ENCODE measurements at places on chromosomes 7 and 10.
A peak's percentile ranks its signal among the peaks of the same experiment; 100 is the strongest.

DNA sequence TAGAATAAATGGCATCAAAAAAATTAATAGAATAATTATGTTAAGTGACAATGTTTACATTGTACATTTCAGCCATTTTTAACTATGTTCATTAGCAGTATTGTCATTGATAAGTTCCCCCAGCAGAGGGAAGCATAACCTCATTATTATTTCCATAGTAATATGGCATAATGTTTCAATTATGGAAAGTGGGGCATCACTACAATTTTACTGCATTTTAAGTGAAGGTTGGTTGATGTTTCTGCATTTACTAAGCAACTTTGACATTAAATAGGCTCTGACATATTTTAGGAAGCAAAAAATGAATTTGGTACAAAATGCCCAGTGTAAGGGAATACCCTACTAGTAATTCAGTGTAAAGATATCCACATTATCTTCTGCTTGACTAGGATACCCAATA lies 218.3 kb downstream of the SEMA3A start:
- DNase-seq = peak; percentile 29

GRCh38 chr10:112857493-112857892 lies 92.6 kb upstream of the TCF7L2 start:
- DNase-seq = no peak

DNA sequence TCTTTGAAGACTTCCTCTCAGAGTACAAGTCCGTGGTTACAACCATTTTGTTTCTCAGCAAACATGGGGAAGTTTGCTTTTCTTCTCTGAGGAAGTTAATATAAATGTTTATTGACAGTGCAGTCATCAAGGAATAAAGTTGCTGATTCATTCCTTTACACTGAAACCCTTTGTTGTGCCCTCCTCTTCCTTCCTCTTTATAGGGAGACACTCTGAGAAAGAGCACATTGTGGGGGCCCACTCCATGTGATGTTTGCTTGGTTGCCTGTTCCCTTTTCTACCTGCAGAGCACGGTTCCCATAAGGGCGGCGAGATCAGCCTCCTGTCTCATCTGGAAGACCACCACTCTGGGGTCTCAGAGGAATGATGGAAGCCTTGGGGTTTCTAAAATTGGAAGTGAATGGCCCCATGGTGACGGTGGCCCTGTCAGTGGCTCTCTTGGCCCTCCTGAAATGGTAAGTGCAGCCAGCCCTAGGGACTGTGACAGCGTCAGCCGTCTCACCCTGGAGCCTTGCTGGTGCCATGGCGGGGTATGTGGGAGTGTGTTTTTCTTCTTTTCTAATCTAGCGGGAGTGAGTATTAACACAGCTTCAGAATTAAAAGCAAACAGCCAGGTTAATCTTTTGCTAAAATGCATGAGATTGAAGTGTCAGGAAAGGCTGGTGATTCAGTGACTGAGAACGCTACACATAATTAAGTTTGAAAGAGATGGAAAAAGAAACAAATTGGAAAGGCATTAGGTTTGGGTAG lies at the start of gene TBXAS1:
Gene TBXAS1 (plus strand): TSS at position 240 of the 750 bp plus-strand sequence. CDS start 127 bp downstream, at position 367.
- DNase-seq = peak; percentile 27

DNA sequence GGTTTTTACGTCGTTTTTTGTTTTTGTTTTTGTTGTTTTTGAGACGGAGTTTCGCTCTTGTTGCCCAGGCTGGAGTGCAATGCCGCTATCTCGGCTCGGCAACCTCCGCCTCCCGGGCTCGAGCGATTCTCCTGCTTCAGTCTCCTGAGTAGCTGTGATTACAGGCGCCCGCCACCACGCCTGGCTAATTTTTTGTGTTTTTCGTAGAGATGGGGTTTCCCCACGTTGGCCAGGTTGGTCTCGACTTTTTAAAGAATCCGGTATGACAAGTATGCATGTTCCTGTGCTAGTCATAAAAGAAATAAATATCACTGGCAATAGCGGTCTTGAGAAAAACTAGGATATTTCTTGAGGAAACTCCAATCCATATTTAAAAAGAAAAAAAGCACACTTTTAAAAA lies 2.7 kb upstream of the ARL4A start:
- DNase-seq = no peak

- no peak for DNase-seq
Measured at GRCh38 chr7:114107522-114107921, 188.7 kb upstream of the PPP1R3A start.

- no peak for DNase-seq
Measured at GRCh38 chr7:24871770-24872169, 108.2 kb downstream of the OSBPL3 start.

- DNase-seq = no peak
Measured at GRCh38 chr10:377228-377627, 242.0 kb downstream of the ZMYND11 start.

DNA sequence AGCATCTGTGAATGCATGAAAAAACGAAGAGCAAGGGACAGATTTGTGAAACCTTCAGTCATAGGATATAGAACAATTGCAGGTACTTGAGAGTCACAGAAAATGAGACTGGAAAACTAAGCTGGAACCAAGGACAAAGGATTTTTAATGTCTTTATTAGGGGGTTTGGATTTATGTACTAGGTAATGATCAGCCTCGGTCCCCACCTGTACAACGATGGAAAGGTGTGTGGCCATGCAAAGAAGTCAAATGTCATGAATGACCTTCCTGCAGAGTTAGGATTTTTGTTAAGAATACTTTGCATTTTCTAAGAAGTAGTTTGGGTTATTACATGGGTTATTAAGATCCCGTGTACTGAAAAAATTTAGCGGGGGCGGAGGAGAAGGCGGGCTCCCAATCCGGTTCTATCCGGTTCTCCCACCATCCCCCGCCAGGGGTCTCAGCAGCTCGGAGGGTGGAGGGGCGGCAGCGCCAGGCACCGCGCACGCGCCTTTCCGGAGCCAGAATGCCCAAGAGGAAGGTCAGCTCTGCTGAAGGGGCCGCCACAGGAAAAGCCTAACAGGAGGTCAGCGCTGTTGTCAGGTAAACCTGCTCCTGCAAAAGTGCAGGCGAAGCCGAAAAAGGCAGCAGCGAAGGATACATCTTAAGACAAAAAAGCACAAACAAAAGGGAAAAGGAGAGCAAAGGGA lies 327.5 kb upstream of the PLXDC2 start:
- no peak for DNase-seq

DNA sequence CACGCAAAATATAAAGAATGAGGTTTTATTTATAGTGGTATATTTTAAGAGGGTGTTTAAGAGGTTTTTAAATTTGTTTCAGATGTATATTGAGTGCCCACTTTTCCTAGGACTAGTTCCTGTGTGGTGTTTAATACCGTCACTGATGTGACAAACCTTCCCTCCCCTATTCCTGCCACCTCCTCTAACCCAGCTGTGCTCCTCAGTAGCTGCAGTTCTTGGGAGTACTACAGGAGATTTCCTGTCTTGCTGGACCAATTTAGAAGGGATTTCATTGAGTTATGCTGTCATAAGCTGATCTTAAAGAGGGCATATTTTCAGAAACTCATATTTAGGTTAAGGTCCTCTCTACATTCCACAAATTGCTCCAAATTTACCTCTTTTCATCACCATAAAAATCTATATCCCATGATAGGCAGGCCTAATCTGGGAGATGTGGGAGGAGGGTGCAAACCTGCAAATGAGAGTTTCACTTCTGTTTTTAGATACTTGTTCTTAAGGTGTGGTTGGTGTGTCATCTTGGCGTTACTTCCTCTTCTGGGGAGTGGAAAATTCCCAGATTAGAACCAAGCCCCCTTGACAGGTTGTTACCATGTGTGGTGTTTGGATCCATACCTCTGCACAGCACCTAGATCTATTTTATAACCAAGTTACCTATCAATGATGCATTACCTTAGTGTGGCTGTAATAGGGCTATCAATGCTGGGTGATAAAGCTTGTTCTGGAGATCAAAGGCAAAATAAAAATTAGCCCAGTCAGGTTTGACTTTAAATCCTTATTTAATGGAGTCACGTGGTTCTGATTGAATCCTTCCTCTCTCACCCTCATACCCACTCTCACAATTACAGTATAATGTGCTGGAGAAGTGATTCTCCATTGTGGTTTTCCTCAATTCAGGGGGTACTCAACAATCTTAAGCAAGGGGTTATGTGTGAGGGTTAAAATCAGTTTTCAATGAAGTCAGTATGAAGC lies 141.1 kb downstream of the CDK14 start:
- peak; percentile 54 for DNase-seq

- no peak for DNase-seq
Measured at GRCh38 chr10:88851706-88852105, at the start of gene ANKRD22. TSS of gene ANKRD22 (minus strand) at chr10:88851844. CDS start at chr10:88851607, 237 bp downstream.

- no peak for DNase-seq
Measured at GRCh38 chr10:20162123-20162522, 345.9 kb downstream of the PLXDC2 start.

- DNase-seq = no peak
Measured at GRCh38 chr7:123864012-123864411, 19.0 kb downstream of the HYAL4 start.

GRCh38 chr10:44340557-44340956 lies 44.3 kb downstream of the CXCL12 start:
- DNase-seq = no peak

DNA sequence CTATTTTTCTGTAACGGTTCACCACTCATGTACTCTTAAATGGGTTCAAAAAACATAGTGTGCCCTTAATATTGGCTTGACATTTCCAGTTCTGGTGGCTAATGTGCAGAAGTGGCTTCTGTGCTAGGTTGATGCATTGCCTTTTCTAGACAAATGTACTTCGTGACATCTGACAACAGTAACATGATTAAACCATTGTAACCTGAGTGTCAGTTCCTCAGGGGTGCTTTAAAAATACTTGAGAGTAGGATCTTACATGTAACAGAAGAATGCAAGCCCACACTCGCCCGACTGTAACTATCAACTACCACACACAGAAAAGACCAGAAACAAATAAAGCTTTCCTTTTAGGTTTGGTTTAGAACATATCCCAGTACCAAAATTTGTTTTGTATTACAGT lies 393.4 kb upstream of the NFE2L3 start:
- no peak for DNase-seq

DNA sequence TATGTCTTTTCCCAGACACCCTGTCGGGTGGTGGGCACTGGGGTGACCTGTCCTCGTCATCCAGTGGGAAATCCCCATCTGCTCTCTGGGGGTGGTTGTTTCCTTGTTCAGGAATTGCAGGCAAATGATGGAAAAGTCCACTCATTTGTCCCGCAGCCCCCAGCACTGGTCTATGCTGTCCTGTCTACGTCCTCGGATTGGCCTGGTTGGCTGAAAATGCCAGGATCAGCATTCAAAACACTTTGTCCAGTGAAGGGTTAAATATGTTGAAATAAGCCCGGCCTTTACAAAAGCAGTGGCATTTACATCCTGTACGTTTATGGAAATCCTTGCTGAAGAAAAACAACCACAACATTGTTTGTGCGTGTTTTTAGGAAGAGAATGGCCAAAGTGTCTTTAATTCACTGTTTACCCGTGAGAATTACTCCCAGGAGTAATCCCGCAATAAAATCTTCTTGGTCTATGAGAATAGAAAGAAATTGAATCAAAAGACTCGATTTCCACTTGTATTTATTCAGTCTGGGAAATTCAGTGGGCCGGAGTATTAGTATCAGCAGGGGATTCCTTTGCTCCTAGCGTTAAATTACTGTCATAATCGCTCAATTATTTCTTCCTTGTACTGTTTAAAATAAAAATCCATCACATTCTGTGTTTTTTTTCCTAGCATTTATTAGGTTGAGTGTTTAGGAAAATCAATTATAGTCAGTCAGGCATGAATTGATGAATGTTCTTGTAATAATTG lies 116.8 kb upstream of the SH2B2 start:
- DNase-seq = no peak

- DNase-seq = no peak
Measured at GRCh38 chr10:84996580-84996979, 668.2 kb downstream of the CCSER2 start.

GRCh38 chr7:47597379-47597778 lies 15.5 kb upstream of the TNS3 start:
- no peak for DNase-seq

GRCh38 chr10:36050763-36051499 lies 408.8 kb upstream of the FZD8 start:
- no peak for DNase-seq
